ENCODE measurements at places on chromosomes 3 and 15.

- no peak for DNase-seq
These were observed 14.5 kb upstream of the ABTB1 start for GRCh38 chr3:127658234-127658633.

DNA sequence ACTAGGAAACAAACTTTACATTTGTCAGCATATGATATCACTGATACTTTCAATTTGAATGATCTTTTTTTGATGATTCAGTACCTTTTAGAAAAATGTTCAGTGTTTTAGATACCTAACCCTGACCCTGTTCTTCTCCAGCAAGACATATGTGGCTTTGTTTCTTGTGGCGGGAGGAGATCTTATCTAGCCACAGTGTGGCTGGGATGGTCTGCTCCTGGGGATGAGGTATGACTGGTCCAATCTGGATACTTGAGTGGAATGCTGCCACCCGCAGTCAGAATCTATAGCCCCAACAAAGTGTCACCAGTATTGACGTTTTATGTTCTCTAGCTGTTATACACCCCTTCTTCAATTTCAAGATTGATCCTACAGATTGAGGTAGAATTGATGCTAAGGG lies 439.0 kb upstream of the GOLIM4 start:
- no peak for DNase-seq

DNA sequence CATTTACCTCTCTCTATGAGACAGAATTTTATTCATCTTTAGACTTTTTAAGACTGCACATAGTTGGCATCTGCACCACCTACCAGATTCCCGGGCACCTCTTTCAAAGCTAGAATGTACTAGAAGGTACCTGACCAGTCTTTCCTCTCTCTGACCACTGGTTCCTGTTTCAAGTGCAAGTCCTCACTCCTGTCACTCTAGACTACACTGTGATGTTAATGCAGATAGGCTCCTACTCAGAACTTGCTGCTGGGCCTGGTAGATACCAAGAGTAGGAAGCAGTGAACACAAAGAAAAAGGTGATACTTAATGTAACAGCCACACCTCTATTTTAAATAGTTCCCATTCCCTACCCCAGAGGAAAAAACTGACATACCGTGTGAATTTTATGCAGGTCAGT lies 8.1 kb upstream of the TCAIM start:
- DNase-seq = no peak

DNA sequence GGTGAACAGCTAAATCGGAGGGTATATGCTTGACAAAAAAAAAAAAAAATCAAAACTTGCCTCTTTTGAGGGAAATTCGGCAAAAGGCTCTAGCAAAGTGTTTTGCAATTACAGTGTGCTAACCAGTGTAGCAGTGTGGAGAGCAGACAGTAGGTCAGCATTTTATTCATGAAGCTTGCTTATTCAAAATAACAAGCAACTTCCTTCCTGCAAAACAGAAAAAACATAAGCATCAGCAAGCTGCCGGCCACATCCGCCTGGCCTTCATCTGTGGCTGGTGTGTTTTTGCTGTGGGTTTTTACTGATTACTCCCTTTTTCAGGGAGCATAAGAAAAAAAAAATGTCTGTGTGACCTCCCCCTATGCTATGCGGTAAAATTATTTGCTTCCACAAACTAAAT lies 434.1 kb downstream of the OCA2 start:
- DNase-seq = no peak

- DNase-seq = no peak
These were observed 14.1 kb downstream of the ZXDC start for GRCh38 chr3:126461450-126462070.

GRCh38 chr3:839981-840380 lies 252.8 kb upstream of the CNTN6 start:
- no peak for DNase-seq

DNA sequence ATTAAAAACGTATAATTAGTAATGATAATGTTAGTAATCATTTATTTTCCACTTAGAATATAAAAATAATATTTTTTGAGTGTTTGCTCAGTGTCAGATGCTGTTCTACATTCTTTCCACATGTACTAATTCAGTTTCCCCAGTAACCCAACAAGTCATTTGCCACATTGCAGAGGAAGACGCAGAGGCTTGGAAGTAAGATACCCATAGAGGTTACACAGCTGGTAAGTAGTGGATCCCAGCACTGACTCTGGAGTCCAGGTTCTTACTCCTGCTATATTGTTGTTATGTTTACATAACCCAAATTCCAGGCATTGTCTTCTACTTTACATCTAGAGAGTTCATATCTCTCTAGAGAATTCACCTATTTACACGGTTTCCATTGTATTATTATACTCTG lies 48.2 kb upstream of the MYO5C start:
- DNase-seq = no peak

- no peak for DNase-seq
These were observed 12.0 kb upstream of the CTXND1 start for GRCh38 chr15:80264031-80264430.

DNA sequence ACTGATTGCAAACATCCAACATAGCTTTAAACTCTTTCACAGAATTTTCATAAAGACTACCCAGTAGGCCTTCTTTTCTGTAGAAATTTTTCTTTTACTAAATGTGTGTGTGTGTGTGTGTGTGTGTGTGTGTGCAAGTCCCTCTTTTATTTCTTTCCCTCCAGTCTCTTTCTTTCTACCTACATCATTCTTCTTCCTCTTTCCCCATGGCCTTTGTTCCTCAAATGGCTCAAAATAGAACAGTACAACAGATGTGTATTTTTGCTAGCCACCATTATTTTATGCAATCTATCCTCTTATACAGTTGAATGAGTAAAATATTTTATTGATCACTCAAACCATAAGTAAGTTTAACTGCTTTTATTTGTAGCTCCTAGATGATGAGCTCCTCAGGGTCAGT lies 76.4 kb downstream of the USF3 start:
- DNase-seq = no peak

GRCh38 chr15:101167753-101168462 lies 83.9 kb downstream of the CHSY1 start:
- DNase-seq = peak; percentile 33

GRCh38 chr15:93188236-93188635 lies 99.2 kb upstream of the RGMA start:
- no peak for DNase-seq

GRCh38 chr3:160820022-160820421 lies 64.0 kb downstream of the PPM1L start:
- DNase-seq = no peak

DNA sequence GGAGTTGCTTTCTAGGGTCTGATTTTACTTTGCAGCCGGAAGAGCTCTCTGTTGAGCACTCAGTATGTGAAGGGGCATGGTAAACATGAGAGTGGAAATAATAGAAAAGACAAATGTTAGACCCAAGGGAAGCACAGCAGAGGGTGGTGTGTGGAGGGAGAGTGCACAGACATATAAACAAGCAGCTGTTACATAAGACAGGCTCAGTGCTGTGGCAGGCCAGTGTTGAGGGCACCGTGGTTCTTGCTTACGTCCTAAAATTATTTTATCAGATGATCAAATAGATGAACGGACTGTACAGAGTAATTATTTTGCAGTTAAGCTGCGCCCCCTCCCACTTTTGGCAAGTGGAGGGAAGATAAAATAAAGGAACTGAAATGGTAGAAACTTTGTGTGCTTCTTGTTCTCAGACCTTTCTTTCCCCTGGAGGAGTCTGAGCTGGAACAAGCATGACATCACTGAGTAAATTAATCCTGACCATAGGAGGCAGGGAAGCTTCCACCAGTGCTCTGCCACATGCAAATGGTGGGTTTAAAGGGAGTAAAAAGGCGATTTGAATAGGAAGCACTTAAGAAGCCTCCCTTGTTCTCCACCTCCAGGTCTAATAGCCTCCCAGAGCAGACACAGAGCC lies 205.6 kb downstream of the IL20RB start:
- DNase-seq = no peak

- no peak for DNase-seq
These were observed 2.2 kb downstream of the ST6GAL1 start for GRCh38 chr3:186932281-186933181.

DNA sequence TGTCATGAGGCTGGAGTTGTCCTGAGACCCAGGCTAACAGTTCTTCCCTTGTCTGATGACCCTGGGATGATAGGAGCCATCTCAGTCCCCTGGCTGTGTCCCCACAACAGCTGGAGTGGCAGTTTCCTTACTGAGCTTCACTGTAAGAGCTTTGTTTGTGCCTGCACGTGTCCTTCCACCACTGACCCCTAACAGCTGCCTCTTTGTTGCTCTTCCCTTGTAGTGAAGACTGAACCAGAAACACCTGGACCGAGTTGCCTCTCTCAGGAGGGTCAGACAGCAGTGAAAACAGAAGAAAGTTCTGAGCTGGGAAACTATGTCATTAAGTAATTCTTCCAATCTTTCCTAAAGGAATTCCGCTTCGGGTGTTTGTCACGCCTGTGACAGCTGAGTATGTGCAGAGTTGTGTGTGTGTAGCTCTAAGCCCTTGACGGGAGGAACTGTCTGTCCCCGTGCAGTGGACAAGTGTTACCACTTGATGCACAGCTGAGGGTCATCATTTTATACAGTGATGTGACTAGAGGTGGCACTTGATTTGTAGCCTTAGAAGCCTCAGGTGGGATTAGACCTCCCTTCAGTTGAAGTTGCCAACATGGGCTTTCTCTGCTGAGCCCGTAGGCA lies 25.0 kb downstream of the MAP6D1 start:
- no peak for DNase-seq

- no peak for DNase-seq
These were observed 55.0 kb upstream of the RPL32 start for GRCh38 chr3:12896063-12896985.

DNA sequence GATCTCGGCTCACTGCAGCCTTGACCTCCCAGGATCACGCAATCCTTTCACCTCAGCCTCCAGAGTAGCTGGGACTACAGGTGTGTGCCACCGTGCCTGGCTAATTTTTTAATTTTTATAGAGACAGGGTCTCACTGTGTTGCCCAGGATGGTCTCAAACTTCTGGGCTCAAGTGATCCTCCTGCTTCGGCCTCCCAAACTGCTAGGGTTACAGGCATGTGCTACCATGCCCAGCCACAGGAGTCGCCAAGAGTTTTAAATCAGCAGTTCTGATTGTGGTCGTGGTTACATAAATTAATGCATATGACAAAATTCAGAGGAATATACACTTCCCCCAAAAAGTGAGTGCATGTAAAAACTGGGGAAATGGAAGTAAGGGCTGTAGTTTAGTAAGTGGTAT lies 32.9 kb downstream of the MEGF11 start:
- no peak for DNase-seq
